ENCODE measurements at places on chromosomes 6 and 20.

GRCh38 chr20:49063279-49063678 lies 17.2 kb downstream of the CSE1L start:
- no peak for DNase-seq

GRCh38 chr20:13799974-13800373 lies 15.1 kb downstream of the NDUFAF5 start:
- no peak for DNase-seq

DNA sequence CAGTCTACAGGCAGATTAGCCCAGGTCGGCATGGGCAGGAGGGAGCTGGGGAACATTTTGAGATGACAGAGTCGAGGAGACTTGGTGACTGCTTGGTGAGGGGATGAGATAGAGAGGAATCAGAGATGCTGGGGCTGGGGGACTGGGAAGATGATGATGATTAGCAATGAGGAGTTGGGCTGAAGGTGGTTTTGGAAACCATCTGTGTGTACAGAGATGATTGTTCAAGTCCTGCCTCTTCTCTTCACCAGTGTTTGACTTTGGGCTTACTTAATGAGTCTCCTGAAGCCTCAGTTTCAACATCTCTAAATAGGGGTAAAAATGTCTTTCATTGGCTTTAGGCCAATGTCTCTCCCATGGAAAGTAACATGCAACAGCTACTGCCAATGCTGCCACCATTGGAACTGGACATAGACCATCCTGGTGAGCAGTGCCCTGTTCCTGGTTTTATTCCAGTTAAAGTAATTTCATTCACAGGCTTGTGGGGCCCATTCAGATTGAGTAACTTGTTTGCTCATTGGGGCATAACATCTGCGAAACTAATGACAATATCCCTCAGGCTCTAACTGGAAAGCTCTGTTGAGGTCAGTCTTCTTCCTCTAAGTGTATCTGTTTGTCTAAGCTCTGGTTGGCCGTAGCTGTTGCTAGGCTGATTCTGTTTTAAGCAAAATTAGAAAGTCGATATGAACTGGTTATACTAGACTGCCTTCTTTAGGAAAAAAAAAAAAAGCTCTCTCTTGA lies 99.1 kb downstream of the ARMC2 start:
- DNase-seq, result no peak

- no peak for DNase-seq
Measured at GRCh38 chr6:142551274-142551811, 249.5 kb downstream of the ADGRG6 start.

DNA sequence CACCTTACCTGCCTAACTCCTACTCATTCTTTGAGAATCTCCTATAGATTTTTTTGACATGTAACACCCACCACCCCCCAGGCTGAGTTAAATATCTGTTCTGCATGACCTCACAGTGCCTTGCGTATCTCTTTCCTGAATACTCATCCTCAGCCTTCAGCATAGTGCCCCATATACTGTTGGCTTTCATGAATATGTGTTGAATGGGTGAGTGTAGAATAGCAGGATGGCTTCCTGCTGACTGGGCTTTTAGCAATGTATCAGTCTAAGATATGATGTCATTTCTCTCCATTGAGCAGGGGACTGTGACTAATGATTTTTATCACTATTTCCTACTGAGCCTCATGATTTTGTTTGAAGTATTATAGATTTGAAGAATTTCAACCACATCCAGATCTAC lies 361.6 kb upstream of the MARCKS start:
- no peak for DNase-seq

DNA sequence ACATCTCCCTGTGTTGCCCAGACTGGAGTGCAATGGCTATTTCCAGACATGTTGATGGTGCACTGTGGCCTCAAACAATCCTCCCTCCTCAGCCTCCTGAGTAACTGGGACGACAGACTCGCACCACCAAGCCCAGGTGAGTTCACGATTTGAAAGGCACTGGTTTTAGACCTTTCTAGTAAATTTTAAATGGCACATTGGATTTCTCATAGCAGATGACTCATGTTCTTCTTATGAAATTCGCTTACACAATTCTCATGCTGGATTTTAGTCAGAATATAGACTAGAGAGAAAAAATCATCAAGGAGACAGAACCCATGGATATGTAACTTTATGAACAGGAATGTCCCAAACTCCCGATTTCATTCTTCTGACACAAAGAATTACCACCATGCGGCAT lies 18.1 kb upstream of the PXDC1 start:
- DNase-seq, result no peak

DNA sequence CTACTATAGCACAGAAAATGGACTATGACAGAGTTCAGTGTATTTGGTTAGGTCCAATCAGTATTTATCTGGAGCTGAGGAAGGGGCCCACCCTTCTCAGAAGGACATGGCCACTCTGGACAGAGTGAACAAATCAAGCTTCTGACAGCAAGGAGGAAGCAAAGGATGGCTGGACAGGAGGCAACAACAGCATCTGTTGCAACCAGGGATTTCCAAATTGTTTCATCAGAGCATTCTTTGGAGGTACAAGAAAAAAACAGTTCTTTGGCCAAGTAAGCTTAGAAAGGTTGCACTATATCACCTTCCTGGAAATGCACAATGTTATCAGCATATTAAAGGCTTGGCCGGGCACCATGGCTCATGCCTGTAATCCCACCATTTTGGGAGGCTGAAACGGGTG lies 118.7 kb upstream of the SLC22A16 start:
- no peak for DNase-seq

- no peak for DNase-seq
Measured at GRCh38 chr6:102115911-102116310, 722.4 kb downstream of the GRIK2 start.

DNA sequence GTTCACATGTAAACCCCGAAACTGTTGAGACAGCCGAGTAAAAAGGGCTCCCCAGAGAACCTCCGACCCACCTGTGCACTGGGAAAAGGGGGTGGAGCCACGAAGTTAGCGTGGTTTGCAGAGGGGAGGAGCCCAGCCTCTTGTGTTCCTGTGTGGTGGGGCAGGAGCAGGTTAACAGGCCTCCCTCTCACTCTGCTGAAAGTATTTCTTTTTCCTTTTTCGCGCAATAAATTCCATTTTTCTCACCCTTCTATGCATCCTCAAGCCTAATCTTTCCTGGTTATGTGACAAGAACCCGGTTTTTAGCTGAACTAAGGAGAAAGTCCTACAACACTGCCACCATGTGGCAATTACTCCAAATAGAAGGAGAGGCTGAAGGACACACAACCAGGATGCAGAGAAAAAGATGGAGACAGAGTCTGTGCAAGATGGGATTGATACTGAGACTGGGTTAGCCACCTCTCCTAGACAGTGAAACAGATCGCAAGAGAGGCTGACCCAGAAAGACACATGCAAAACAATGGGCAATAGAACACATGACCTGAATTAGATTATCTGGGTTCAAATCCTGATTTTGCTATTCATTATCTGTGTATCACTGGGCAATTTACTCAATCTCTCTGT lies 168.7 kb upstream of the PRSS16 start:
- DNase-seq, result no peak

GRCh38 chr20:1324598-1325172 lies 4.3 kb downstream of the SDCBP2 start:
- peak; percentile 50 for DNase-seq

- no peak for DNase-seq
Measured at GRCh38 chr6:139029470-139030227, 1.1 kb downstream of the ABRACL start.

GRCh38 chr20:53934421-53935343 lies 135.7 kb downstream of the BCAS1 start:
- no peak for DNase-seq

DNA sequence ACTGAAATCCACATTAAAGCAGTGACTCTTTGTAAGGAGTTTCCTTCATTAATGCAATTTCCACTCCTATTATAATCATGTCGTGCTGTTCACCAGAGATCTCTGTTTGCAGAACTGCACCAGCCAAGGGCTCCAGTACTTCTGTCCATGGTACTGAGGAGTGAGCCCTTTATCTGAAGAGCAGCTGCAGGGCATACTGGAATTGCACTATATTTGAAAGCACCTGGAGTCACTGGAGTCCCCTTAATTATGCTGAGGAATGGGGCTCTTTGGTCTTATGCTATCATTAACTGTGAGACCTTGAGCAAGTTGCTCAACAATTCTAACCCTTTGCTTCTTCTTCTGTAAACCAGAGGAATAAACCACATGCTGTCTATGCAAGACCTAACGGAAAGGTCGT lies 61.7 kb upstream of the NUP153 start:
- no peak for DNase-seq
